ENCODE measurements at places on chromosomes 12 and 14.
A peak's percentile ranks its signal among the peaks of the same experiment; 100 is the strongest.

- DNase-seq = peak; percentile 59
Observed at GRCh38 chr12:112013601-112014402, 576 bp downstream of the ERP29 start.

- DNase-seq = no peak
Observed at GRCh38 chr14:81386290-81386745, 13.8 kb downstream of the STON2 start.

DNA sequence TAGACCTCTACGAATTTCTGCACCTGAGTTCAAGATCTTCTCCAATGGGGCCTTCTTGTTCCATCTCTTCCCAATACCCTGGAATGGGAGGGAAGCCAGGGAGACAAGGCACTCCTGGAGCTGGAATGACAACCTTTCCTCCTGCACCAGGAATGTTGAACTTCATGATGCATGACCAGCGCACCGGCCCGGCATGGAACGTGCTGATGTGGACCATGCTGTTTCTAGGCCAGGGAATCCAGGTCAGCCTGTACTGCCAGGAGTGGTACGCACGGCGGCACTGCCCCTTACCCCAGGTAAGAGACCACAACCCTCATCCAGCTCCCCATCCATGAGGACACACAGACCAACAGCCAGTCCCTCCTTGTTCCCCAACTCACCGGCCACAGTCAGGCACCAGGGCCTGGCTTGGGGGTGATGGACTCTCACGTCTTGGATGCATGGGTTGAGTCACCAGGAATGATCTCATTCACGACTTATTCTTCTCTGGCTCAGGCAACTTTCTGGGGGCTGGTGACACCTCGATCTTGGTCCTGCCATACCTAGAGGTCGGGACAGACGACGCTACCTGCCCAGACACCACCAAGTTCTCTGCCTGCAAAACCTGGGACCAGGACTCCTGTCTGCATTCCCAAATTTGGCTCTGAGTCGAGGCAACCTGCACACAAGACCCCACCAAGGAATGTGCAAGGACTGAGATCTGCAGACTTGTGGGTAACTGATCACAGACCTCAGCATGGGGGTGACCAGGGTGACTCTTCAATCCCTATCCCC lies 20.5 kb downstream of the SOAT2 start:
- DNase-seq = no peak

DNA sequence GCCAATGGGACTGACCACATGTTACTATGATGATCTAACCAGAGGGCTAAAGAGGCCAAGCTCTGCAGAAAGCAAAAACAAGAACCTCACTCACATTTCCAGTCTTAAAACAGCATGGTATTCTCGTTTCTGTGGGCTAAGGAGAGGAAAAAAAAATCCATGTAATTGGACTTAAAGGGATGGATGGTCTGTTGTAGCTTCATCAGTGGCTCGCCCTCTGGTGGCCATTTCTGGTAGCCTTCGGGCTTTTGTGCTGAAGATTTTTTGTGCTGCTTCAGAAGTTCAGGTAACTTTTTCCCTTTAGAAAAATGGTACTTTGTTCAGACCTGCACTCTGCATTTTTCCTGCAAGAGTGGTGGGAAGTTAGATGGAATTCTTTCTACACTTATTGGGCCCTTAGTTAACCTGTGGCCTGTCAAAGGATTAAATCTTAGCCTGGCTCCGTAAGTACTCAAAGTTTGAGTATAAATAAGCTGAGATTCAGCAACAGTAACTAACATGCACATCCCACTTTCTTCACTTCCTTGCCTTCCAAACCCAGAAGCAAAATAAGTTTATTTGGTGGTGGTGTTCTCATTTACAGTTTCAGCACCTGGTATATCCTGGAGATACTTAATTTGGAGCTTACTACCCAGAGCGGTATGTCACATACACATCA lies 22.3 kb downstream of the DCAF4 start:
- peak; percentile 36 for DNase-seq

DNA sequence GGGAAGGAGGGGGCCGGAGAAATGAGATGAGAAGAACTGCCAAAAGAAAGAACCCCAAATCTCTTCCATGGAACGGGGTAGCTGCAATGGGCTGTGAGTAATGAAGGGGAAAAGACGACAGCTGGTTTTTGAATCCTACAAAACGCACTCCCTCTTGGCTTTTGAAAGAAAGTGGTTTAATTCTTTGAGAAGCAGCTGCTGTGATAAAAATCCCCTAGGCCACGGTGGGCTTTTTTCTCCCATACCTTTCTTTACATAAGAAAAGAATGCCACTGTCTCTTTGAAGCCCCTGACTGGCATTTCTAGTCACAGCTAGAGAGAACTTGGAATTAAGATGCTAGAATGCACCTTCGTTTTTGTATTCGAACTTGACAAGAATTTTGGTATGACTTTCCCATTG lies 486.1 kb downstream of the GLT1D1 start:
- no peak for DNase-seq

DNA sequence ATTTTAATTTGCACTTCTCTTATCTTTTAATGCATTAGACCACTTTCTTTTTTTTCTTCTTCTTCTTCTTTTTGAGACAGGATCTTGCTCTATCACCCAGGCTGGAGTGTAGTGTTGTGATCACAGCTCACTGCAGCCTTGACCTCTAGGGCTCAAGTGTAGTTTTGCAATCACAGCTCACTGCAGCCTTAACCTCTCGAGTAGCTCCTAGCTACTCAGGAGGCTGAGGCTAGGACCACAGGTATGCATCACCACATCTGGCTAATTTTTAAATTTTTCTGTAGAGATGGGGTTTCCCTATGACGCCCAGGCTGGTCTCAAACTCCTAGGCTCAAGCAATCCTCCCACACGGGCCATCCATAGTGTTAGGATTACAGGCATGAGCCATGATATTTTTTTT lies 12.7 kb downstream of the TMED8 start:
- no peak for DNase-seq

GRCh38 chr12:88354691-88355090 lies 212.6 kb downstream of the TMTC3 start:
- DNase-seq = no peak

GRCh38 chr12:41067941-41068645 lies 120.0 kb upstream of the PDZRN4 start:
- no peak for DNase-seq

DNA sequence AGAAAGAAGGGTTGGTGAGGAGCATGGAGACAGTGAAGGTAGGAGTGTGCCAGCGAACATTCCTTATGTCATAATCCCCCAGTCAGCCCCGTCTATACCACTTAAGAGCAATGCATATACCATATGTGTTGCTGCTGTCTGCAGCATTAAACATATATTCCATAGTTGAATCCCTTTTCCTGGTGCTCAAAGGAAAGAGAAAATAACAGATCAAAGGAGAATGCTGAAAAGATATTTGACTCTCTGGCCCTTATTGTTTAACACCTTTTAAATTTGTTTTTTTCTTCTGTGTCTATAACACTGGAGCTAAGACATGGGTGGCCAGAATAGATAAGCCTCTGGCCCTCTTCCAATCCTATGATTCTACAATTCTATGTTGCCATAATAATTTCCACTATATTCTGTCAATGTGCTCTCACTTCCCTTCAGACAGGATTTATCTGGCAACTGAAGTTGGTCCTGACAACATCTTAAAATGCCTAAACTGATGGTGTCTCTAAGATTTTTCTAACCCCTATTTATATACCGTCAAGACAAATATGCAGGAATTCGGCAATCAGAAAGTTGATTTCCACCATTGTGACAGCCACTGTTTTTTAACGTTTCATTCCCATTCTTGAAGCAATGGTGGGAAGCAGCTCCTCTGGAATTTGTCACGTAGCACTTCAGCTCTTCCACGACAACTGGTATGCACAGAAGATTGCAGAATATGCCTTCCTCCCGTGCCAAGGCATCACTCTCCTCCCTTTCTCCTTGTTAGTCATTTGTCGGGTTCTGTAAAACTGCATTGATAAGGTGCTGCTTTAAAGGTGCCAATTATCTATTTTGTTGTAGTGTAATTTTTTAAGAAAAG lies 204.7 kb downstream of the BCAT1 start:
- DNase-seq = no peak

GRCh38 chr12:127257366-127257935 lies 1009.5 kb upstream of the TMEM132C start:
- DNase-seq = no peak

DNA sequence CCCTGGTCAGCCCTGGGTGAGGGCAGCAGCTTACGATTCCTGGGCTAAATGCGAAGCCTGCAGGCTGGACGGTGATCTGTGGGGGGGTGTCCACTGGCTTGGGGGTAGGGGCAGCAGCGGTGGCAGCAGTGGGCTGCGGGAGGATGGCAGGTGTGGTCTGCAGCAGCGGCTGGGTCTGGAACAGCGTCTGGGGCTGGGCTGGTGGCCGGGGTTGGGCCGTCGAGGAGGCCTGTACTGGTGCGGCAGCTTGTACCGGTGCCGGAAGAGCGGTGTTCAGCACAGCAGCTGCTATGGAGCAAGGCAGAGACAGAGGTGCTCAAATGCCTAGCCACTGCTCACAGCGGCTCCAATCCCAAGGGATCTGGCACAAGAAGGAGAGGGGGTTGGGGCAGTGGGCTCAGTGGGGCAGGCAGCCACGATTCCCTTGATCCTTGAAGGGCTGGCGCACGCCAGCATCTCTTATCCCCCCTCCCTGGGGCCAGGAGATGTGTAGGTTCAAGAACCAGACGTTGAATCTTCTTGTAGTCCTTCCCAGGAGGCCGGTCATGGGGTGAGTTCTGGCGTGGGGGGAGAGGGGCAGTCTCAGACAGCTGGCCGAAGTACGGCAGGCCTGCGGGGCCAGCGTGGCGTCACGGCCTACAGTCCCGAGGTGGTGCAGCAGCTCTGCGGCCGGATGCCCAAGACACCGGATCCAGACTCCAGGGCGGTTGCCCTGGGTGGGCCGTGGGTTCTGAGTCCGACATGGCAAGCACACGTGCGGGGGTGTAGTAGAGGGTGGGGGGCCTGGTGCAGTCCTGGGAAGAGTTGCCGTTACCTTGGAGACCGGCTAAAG lies 19.9 kb downstream of the POU6F1 start:
- no peak for DNase-seq

- DNase-seq = no peak
Observed at GRCh38 chr14:68124979-68125731, 305.6 kb downstream of the RAD51B start.

- no peak for DNase-seq
Observed at GRCh38 chr14:90600619-90601018, 203.8 kb downstream of the CALM1 start.

DNA sequence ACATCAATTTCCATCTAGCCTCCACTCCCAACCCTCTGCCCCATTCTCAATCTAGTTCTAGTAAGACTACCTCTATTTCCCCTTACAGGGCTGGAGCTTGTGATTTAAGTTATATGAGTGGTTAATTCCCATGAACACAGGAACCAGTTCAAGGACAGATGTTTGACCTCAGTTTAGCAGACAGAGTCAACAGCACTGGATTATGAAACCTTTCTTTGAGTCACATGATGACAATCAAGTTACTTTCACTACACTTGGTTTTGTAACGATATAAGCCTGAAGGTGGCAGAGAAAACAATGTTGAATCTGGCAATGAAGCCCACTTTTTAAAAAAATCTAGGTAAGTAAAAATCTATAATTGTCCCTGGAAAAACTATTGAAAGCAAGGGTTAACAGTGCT lies 1646.2 kb upstream of the FLRT2 start:
- no peak for DNase-seq

DNA sequence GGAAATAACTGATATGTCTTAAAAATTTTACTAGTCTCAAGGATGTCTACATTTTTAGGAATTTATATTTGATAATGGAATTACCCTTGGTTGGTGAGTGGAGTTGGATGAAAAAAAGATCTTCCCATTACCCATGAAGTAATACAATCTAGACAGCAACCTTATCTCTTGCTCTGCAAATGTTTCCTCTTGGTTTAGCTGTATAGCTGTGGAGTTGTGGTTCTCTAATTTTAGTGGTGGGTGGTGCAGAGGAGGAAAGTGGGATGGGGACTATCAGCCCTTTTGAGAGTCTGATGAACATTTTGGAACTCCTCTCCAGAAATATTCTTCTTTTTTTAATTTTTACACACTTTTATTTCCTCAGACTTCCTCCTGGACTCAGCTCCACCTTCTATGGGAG lies 17.1 kb downstream of the SPX start:
- DNase-seq = no peak

DNA sequence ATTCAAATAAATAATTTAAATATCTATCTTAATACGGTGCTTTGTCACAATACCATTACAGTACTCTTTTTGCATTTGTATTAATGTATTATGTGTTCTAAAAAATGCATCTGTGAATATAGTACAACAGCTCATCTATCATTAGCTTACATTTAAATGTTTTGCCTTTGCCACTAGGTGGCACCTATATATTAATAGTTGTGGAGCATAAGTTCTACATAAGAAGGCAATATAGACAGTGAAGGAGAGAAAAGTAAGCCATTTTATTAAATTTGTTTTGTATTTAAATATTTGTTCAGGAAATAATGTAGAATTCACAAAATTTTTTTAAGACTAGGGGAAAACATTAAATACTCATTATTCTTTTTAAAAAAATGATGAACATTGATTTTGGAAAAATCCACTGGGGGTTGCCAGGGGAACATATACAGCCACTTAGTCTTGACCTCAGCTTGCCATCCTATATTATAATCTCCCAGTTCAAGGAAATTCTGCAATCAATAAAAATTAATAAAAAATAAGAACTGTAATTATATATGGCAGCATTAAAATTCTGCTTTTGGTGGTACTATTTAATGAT lies 9.8 kb downstream of the CCER1 start:
- DNase-seq = no peak

GRCh38 chr14:68011406-68012028 lies 191.9 kb downstream of the RAD51B start:
- no peak for DNase-seq

DNA sequence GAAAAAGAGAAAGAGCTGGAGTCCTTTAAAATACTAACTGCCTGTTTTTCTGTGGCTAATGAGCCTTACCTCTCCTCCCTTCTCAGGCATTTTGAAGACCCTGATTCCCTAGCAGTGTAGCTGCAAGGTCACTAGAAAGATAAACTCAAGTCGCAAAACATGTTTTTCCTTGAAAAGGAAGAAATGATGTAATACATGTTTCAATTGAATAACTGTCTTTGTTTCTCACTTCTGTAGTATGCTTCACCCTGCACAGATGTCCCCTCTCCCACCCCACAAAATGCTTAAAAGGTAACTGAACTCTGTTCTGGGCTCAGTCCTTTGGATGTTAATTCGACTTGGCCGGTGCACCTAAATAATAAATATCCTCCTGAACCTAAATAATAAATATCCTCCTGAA lies 1350.3 kb downstream of the TMEM121 start:
- DNase-seq = no peak

DNA sequence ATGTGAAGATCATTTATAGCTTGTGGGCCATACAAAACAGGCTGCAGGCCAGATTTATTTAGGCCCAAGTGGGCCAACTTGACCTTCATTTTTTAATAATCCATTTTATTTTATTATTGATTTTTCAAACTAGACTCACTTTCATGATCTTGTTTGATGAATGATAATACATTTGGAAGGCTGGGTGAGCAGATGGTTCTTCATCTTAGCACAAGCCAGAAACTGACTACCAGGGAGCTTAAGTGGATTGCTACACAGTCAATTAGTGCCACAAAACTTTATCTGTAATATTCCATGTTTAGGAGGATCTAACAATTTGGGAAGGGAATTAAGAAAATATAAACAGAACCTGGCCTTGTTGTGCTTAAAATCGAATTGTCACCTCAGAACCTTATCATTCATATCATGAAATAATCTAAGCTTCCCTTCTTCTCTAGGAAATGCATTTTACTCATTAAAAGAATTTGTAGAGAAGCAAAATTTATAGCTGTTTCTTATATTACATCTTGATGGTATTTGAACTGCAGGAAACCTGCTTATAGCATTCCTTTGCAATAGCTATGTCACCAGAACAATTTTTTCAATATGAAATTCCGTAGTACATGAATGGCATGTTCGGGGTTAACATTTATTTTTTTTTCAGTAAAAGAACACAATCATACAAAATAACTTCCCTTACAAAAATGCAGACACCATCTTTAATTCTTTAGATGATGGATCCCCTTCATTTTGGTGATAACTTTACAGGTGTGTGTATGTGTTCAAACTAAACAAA lies 62.0 kb upstream of the CSRP2 start:
- DNase-seq = no peak

Data from T-helper 1 cell (primary cell).